NT2/D1 (cell line): ENCODE measurements at places on chromosomes 1 and 21.

GRCh38 chr1:57007948-57008347 is 42.1 kb upstream of the C8B start:
- DNase-seq = no peak

DNA sequence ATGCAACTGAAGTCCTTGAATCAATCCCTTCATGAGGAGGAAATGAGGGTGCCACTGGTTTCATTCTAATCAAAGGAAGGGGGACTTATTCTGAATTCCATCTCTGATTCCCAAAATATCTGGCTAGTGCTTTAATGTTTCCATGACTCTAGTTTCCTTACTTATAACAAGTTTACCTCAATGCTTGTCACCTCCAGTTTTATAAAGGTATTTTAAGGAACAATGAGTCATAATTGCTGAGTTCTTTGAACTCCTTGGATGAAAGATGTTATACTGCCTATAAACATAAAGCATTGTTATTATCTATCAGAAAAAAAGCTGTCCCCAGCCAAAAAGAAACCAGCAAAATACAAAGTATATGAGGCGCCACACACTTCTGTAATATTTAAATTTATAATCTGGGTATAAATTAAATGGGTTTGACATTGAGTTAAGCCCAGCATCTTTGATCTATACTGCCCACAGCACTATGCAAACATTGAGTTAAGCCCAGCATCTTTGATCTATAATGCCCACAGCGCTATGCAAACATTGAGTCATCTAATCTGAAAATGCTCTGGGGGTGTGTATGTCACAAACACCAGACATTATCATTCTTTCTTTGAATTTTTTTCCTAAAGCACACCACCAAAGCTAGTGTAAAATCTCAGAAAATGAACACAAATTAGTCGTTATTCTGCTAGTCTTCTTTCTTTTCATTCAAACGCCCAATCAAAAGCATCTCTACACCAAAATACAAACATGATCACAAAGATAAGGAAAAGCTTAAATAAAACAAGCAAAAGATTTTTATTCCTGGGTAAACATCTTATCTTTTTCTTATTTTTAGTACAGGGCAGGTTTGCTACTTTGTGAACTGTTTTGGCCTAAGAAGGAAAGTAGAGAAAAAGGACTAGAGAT is 11.5 kb upstream of the CXADR start:
- DNase-seq = no peak

DNA sequence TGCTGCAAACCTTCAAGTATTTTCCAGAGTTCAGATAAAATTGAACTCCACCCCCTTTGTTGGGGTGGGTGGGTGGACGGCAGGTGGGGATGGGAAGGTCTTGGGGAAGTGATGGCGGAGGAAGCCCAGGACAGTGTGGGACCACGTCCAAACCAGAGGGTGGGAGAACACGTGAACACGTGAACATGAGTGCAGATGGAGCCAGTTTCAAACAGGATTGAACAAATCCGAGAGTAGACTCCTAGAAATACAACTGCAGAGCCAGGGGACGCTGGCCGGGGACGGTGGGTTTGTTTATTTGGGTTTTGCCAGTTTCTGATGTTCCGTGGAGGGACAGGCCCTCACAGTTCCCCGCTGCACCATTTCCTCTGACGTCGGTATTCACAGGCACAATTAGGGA is 2.9 kb downstream of the KRTAP10-2 start:
- no peak for DNase-seq

- DNase-seq = no peak
Observed at GRCh38 chr1:224554620-224555259, 61.4 kb upstream of the CNIH3 start.

DNA sequence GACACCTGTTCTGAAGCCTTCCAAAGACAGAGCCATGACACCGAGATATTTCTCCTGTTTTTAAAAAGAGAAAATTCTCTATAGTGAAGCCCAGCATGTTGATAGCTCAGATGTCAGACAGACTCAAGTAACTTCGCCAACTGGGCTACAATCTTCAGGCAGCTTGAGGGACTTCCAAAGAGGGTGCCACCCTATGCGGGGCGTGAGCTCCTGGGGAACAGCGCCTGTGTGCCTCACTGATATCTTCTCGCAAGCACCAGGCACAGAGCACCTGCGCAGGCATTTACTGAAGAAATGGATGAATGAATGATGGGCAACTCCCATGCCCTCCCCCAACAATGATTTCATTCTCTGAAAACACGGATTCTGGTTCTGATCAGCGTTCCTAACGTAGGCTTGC is 17.6 kb downstream of the RIPK4 start:
- no peak for DNase-seq

DNA sequence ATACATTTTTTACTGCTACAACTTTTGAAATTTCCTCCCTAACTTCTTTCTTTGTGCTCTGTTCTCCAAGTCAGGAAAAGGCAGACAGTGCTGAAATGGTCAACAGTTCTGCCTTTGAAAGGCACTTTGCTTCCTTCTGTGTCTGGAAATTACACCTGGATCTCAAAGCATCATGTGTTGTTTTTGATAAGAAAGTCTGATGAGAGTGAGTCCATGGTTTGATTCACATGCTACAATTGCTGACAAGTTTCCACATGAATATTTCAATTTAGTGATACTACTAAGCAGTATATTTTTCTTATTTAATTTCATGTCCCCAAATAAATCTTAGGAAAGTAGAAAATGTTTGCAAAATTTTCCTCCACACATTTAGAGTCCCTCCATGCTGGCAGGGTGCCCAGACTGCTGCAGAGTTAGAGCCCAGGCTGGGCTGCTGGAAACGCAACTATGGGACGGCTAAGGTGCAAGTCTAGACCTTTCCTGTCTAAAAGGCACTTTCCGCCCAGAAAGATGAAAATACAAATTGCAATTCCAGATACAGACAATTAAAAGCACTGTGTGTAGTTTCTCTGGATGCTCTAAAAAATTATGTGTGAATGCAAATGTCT is 96.6 kb upstream of the RUNX1 start:
- DNase-seq = no peak

GRCh38 chr1:157189096-157189495 is 50.9 kb upstream of the ETV3 start:
- DNase-seq = no peak

- DNase-seq = no peak
Observed at GRCh38 chr1:32204943-32205361, 519 bp upstream of the IQCC start.

- no peak for DNase-seq
Observed at GRCh38 chr1:187873126-187873525, 1044.4 kb downstream of the PLA2G4A start.

- DNase-seq = no peak
Observed at GRCh38 chr21:31683029-31683428, 23.5 kb downstream of the SOD1 start.

- no peak for DNase-seq
Observed at GRCh38 chr1:203934027-203934426, 72.6 kb downstream of the SNRPE start.

- DNase-seq = no peak
Observed at GRCh38 chr21:19608101-19608621, 1204.6 kb upstream of the TMPRSS15 start.

DNA sequence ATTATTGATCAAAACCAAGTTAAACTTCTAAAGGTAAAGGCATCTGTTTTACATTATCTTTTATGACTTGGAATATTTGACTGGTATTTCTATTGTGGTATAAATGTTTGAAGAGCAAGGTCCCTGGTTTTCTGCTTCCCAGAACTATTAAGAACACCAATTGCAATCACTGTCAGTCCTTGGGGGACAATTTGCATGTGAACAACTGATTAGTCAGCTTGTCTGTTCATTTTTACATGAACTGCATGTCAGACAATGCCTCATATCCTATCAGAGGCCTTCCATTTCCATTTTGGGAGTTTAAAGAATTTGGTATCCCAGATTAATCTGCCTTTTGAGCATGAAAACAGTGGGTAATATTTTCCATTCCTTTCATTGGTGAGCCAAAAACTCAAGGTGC is 654.9 kb upstream of the USP24 start:
- no peak for DNase-seq

DNA sequence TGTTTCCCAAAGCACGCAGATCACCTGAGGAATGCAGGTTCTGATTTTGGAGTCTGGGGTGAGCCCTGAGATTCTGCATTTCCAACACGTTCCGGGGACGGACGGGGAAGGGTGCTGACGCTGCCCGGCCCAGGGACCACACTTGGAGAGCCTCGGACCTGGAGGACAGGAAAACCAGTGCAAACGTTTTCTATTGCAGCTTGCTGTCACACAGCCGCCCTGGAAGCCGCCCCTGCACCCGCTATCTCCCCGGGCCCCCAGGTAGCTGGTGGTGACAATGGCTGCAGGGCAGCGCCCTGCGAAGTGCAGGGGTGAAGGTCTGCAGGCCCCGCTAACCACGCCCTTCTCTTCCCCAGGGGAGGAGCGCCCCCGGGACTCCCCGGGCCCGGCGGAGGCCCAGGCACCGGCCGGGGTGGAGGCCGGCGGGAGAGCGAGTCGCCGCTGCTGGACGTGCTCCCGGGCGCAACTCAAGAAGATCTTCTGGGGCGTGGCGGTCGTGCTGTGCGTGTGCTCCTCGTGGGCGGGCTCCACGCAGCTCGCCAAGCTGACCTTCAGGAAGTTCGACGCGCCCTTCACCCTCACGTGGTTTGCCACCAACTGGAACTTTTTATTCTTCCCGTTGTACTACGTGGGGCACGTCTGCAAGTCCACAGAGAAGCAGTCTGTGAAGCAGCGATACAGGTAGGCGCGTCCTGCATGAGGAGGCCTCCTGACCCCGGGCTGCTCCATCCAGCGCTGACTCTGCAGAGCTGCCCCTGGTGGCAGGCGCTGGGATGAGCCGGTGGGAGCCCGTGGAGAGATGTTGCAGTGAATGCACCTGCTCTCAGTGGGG is 142.0 kb upstream of the COA6 start:
- no peak for DNase-seq

- DNase-seq = peak; percentile 57
Observed at GRCh38 chr1:234114648-234115307, 210.3 kb downstream of the SLC35F3 start.

GRCh38 chr21:31449921-31450535 is 106.0 kb upstream of the TIAM1 start:
- no peak for DNase-seq

DNA sequence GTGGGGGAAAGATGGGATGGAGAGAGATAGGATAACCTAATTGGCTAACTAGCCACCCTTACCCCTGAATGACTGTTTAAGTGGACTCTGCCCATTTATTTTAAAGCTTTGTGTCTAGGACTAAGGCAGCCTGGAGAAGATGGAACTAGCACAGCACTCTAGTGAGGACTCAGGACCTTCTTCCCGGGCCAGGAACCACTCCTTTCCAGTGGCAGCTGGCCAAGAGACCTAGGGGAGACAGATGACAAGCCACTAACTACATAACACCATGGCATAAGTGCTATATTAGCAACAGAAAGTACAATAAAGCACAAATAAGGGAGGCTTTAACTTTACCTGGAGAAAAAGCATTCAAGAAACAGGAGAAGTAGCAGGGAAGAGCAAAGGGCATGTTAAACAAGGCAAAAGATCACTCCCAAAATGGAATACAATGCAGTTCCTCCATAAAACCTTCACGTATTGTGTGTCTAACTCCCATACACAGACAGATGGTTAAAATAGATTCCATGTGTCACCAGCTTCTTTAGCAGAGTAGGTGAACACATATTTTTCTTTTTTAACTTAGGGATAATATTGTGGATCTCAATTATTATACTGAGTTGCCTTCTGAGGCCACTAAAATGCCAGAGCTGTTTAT is 20.6 kb downstream of the CLCA1 start:
- no peak for DNase-seq

- no peak for DNase-seq
Observed at GRCh38 chr1:165364568-165365133, 8.1 kb upstream of the LMX1A start.

GRCh38 chr1:158374860-158375259 is 21.2 kb downstream of the CD1E start:
- no peak for DNase-seq

- DNase-seq = no peak
Observed at GRCh38 chr1:229432905-229433304, 989 bp downstream of the ACTA1 start.
